ENCODE measurements at places on chromosomes 3 and 15. TPM values are rescaled to one million over a fixed set of nuclear protein-coding genes. Genes with fewer than 3 reads are reported as not detected.

The EOGT gene
- 44.1 TPM for total RNA-seq

The AMIGO3 gene
- total RNA-seq = 0.29 TPM

The MLF1 gene
- 11.9 TPM for total RNA-seq

The MYL3 gene
- total RNA-seq = not detected

The IQGAP1 gene
- 215 TPM for total RNA-seq

The CA12 gene
- total RNA-seq = 94.0 TPM

The DUOXA2 gene
- total RNA-seq = not detected

The C3orf80 gene
- 0.15 TPM for total RNA-seq

The UCN2 gene
- total RNA-seq = 1.2 TPM

The IQCF6 gene
- not detected for total RNA-seq

The ANKRD63 gene
- total RNA-seq = not detected

The KNL1 gene
- total RNA-seq = 28.2 TPM

The SLC22A14 gene
- total RNA-seq = 0.15 TPM

The GOLGA8J gene
- not detected for total RNA-seq

The KLF13 gene
- total RNA-seq = 32.9 TPM

The BSN gene
- total RNA-seq = 0.17 TPM

The CPNE9 gene
- total RNA-seq = not detected

The RSL24D1 gene
- total RNA-seq = 91.8 TPM

The GOLGA8N gene
- 5.2 TPM for total RNA-seq

The HRH1 gene
- total RNA-seq = 35.6 TPM

The GCSAM gene
- total RNA-seq = not detected

The DNAH12 gene
- total RNA-seq = under 0.01 TPM

Data from smooth muscle cell of trachea (primary cell).